ENCODE measurements at places on chromosomes 3 and 15. TPM values are rescaled to one million over a fixed set of nuclear protein-coding genes. Genes with fewer than 3 reads are reported as not detected.
A peak's percentile ranks its signal among the peaks of the same experiment; 100 is the strongest.

GRCh38 chr3:141669434-141669833, 68.7 kb upstream of the RNF7 start:
- no peak for DNase-seq

- no peak for DNase-seq
Observed at GRCh38 chr3:123202451-123202850, 708 bp downstream of the SEC22A start.

DNA sequence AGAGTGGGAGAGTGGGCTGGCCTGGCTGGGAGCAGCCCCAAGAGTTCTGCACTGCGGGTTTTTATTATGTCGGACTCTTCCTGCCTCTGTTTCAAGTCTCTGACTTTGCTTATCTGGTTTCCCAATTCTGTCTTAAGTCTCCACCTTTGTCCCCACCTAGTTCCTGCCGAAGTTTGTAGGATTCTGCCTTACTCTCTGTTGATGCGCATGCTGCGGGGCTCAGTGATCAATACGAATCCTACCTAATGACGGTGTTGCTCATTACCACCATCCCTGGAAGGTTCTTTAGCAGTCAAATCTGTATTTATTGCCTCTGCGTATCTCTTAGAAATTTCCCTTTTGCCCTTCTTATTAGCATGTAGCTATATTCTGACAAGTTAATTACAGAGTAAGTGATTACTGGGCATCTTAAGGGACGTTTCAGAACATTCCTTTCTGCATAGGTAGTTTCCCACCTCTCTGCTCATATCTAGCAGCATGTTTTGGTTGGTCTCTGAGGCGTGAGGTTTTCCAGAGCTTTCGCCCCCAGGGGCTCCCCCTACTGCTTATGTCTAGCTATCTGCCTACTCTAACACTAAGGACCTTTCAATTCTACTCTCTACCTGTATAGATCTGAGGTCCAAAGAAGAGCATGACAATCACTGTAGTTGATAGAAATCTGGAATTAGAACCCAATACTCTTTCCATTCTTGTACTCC, 236.0 kb upstream of the EIF1B start:
- DNase-seq: no peak

DNA sequence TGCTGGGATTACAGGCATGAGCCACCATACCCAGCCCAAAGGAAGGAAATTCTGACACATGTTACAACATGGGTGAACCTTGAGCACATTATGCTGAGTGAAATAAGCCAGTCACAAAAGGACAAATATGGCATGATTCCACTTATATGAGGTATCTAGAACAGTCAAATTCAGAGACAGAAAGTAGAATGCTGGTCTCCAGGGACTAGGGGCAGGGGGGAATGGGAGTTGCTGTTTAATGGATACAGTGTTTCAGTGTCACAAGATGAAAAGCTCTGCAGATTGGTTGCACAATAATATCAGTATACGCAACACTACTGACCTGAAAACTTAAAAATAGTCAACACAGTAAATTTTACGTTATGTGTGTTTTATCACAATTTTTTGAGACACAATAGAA, 4.1 kb downstream of the SPATA12 start:
- no peak for DNase-seq

The ACVR2B gene
- total RNA-seq: 1.8 TPM

DNA sequence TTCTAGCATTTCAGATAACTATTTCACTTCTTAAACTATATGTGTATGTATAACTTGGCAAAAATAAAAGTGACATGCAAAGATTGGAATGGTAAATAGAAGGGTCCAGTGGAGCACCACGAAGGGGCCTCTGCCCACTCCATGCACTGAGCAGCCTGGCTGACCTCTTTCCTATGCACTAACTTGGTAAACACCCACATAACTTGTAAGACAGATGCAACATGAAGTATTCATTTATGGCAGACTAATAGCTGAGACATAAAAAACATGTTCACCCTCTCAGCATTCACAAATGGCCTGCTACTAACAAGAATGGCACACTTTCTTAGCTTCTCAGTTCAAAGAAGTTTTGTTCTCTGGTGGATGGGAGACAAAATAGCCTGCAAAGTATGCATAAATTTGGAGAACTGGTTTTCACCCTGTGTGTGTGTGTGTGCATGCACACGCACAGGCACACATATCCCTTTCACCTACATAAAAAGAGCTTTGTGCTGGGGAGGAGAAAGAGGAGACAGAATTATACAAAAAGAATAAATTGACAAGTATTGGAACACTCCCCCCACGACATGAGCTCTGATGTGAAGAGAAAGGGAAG, 26.5 kb upstream of the RYK start:
- no peak for DNase-seq

GRCh38 chr3:159030138-159030670, 228.3 kb downstream of the MFSD1 start:
- DNase-seq: no peak

DNA sequence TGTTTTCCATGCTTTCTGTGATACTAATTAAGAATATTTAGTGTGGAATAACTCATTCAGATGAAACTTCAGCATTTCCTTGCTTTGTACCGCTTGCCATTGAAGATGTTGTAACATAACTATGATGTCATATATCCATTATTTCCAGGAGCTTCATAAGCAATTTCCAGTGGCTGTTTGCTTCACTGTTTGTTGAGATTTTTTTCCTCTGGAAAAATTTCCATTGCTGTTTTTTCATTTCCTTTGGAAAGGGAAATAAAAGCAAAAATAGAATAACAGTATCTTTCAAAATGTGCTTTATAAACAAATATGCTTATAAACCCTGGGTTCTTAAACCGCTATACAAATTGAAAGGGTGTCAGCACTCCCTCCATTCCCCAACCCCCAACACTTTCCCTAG, 319.6 kb upstream of the SEMA6D start:
- DNase-seq: no peak

- DNase-seq: no peak
Observed at GRCh38 chr15:69849232-69849610, 248.5 kb downstream of the TLE3 start.

The PPP1R14D gene
- not detected for total RNA-seq

The FBXO40 gene
- total RNA-seq: under 0.01 TPM

GRCh38 chr3:161336661-161337060, 34.7 kb downstream of the SPTSSB start:
- DNase-seq: no peak

DNA sequence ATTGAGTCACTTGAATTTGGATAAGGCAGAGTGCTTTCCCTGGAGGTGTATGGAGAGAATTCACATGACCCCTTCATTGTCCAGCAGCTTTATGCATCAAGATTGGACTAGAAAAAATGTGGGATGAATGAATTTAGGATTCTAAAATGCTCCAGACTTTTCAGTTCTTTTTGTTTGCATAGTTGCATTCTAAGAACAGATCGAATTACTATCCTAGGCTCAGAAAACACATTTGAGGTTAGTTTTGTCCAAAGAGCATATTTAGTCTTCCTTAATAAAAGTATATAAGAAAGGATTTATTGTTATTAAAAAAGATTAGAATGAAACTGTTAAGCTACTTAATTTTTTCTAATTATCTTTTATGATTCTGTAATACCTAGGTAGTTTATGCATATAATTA, 127.4 kb downstream of the UBE2E2 start:
- DNase-seq: no peak

DNA sequence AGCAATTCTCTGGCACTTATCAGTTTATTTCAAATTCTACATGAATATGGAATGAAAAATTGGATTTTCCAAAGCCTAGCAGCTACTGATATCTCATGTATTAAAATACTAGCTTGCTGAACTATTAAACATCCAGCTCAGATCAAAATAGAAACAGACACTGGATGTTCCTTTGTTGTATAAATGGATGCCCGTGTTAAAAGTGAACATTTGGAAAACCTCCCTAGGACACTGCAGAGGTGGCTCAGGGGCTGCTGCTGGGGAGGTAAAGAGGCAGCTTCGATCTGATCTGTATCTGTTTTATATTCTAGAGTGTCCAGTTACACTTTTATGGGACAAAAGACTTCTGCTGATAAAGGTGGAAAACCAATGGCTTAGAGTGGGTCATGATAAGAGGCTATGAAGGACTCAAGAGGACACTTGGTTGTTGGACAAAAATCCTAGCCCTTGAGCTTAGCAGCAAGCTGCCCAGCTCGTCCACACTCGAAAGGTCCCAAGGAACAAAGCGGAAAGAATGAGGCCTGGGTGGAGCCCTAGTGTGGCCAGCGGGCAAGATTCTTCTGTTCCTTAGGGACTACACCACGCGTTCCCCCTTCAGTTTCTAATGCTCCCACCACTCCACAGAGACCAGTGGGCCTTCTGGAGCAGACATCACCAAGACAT, 9.9 kb downstream of the MESD start:
- no peak for DNase-seq

DNA sequence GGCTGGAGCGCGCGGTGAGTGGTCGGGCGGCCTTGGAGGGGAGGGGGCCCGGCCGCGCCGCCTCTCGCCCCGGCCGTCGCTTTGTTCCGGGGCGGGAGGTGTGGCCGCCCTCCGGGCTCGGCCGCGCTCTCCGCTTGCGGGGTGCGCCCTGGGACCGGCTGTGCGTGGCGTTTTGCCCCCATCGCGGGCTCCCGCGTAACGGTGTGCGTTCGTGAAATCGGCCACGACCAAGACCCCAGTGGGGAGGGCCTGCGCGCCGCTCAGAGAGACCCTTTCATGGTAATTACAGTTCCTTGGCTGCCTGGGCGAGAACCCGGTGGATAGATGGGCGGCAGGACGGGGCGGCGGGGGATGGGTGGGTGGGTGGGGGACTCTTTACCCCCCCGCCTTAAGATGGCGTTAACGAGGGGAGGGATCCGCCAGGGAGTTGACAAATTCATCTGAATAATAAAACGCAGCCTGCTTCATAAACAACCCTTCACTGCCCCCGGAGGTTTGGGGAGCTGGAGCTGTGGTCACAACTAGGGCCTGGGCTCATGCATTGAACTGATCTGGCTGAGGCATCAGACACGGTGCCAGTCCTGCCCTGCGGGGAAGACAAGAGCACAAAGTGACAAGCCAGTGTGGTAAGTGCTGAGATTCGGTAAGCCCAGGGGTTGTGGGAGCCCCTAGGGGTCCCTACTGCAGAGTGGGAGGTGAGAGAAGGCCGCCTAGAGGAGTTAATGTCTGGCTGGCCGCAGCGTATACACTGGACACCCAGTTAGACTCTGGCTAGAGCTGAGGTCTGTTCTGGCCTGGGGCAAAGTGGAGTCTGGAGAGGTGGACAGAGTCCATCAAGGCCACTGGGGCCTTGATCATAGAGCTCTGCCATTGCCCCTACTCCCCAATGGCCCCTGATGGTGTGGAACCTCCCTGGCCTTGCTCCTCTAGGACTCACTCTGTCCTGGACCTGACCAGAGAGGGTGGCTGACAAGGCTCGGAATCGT, 668 bp downstream of the MRAS start:
- peak; percentile 38 for DNase-seq

The CPLX3 gene
- total RNA-seq: not detected

The FSD2 gene
- not detected for total RNA-seq

GRCh38 chr15:100849021-100849854, 30.4 kb upstream of the ALDH1A3 start:
- peak; percentile 78 for DNase-seq

The ELL3 gene
- total RNA-seq: 1.2 TPM

The PHC3 gene
- 43.9 TPM for total RNA-seq

GRCh38 chr15:46231786-46232185, 597.0 kb downstream of the SQOR start:
- DNase-seq: no peak

- peak; percentile 46 for DNase-seq
Observed at GRCh38 chr3:31968369-31968926, 12.6 kb downstream of the OSBPL10 start.

GRCh38 chr15:69578787-69579583, 126.4 kb downstream of the RPLP1 start:
- peak; percentile 87 for DNase-seq

The GABRR3 gene
- total RNA-seq: not detected

- no peak for DNase-seq
Observed at GRCh38 chr15:66359740-66360139, 3.3 kb upstream of the TIPIN start.

DNA sequence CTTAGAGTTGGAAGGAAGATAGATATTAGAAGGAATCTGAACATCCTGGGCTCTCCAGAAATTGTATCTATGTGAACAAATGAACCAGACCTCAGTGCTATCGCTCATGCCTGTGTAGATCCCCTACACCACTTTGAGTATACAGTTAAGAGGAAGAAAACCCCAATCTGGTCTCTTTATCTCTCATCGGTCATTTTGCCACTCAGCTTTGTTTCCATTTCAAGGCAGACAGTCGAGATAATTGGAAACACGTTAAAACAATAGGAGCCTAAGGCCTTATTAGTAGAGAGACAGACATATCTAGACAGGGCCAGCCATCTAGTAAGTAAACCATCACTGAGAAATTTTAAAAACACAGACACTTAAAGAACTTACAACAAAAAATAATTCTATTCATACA, 101.6 kb downstream of the MYLK start:
- DNase-seq: peak; percentile 72

- DNase-seq: no peak
Observed at GRCh38 chr3:114861666-114862065, 285.4 kb downstream of the ZBTB20 start.

DNA sequence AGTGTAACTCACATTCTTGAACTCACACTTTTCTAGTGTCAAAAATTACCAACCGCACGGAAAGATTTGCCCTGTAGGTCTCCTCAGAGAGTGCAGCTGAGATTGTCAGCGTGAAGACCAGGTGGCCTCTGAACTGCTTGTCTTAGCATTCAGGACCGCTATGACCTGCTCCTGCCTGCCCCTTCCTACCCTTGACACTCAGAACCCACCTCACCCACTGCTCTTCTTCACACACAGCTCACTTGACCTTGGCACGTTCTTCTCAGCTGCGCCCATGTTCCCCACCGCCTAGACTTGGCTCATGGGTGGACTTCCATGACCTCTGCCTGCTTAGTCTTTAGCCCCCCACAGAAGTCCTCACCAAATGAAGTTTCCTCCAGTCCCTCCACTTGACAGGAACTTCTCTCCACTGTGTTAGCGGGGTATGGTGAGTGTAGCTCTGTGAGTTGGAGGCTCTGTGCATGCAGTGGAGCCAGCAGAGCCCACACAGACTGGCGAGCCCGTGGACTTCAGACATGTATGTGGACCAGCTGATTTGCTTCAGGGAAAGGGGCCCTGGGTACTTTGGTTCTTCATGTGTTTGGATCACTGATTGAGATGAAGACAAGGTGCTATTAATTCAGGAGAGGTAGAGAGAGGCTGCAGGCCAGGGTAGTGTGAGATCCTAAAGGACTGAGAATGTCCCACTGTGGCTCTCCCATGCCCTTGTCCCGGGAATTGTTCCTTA, 221.3 kb downstream of the OPA1 start:
- DNase-seq: no peak

The STRC gene
- not detected for total RNA-seq

The IQCF5 gene
- not detected for total RNA-seq

DNA sequence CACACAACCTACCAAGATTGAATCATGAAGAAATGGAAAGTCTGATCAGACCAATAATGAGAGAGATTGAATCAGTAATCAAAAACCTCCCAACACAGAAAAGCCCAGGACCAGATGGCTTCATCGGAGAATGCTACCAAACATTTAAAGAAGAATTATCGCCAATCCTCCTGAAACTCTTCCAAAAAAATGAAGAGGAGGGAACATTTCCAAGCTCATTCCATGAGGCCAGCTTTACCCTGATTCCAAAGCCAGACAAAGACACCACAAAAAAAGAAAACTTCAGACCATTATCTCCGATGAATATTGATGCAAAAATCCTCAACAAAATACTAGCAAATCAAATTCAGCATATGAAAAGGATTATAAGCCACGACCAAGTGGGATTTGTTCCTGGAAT, 94.1 kb downstream of the SENP2 start:
- no peak for DNase-seq

The CD86 gene
- not detected for total RNA-seq

GRCh38 chr3:5349343-5349742, 161.8 kb downstream of the EDEM1 start:
- no peak for DNase-seq

Data from RPMI7951 (cell line).